ENCODE measurements at places on chromosomes 4 and X.

DNA sequence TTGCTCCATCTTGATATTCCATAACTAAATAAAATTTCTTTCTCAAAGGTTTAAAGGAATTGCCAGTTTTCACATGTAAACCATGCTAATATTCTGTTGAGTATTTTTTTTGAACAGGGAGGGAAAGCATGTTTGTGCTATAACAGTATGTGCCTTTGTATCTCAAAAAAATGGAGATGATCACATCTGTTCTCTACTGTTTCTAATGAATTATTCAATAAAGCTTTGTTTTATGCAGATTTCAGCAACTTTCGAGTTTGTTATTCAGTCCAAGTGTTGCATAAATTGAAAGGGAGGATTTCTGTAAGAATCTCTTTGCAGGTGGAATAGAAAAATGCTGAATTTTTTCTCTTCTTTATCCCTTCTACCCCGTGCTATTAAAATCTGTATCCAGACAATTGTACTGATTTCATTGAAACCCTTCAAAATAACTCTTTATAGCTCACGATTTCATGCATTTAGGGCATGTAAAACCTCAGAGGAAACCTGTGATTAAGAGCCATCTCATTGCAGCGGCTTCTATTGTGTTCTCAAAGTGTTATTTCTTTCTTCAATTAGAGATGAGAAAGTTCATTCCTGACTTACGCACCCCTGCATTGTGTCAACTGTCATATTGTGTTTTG lies 42.1 kb downstream of the NEIL3 start:
- no peak for DNase-seq

DNA sequence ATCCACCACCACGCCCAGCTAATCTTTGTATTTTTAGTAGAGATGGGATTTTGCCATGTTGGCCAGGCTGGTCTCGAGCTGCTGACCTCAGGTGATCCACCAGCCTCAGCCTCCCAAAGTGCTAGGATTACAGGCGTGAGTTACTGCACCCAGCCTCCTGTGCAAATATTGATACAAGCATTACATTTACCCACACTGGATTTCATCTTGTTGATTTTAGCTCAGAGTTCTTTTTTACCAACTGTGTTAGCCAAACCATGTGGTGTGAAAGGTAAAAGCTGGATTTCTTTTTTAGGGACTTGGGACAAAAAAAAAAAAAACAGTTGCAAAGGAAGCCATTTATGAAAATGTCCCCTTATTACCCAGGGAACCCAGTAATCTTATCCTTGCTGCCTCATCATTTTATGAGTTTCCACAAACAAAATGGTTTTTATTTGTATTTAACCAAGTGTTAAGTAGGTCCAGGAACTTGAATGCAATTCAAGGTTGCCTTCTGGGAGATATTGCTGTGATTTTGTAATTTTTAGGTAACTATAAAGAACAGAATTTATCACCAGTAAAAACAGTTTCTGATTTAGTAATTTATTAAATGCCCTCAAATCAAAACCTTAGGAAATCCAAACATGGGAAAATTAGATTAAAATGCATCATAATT lies 202.5 kb downstream of the PALLD start:
- DNase-seq = no peak

- no peak for DNase-seq
Measured at GRCh38 chr4:81771721-81772120, 300.0 kb upstream of the RASGEF1B start.

GRCh38 chr4:142088906-142089305 lies 452.5 kb downstream of the IL15 start:
- DNase-seq = no peak

DNA sequence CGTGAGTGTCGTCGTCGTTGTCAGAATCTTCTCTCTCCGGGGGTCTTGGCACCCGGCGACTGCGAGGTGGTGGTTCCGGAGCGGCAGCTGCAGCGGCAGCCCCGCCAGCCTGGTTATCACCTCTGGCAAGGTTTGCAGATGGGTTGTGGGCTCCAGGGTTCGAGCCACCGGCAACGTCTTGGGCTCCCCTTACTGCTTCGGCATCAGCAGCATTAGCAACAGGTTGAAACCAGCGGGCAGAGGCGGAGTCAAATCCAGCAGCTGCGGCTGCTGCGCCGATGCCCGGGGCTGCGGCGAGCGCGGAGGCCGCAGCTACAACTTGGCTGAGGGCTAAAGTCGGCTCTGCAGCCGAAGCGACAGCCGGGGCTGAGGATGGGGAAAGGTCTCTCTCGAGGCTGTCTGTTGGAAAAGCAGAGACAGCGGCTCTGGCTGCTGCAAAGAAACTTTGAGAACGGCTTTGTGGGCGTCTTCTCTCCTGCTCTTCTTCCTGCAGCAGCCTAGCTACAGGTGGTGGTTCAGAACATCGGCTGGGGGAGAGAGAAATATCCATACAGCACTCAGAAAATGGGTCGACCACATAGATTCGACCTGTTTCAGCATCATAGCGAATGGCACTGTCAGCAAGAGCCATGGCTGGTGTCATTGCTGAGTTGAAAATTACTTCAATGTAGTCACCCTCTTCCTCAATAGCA lies 3.6 kb downstream of the IRS4 start:
- DNase-seq = no peak

GRCh38 chr4:23956601-23957364 lies 66.9 kb upstream of the PPARGC1A start:
- no peak for DNase-seq

DNA sequence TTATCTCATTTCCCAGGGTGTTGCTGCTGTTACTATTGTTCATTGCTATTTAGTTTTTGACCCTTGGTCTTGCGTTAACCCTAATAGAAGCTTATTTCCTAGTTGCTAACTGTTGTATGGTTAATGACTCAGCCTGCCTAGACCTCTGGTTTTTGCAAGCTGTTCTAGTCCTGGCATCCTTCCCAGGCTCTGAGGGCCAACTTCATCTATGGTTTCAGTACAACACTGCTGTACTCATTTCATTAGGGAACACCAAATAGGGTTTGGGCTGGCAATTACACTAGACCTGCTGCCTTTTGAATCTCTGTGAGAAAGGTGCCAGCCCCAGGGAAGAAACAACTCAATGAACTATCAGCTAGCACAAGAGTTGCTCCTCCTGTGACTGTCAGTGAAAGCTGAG lies 59.6 kb downstream of the DCX start:
- no peak for DNase-seq

DNA sequence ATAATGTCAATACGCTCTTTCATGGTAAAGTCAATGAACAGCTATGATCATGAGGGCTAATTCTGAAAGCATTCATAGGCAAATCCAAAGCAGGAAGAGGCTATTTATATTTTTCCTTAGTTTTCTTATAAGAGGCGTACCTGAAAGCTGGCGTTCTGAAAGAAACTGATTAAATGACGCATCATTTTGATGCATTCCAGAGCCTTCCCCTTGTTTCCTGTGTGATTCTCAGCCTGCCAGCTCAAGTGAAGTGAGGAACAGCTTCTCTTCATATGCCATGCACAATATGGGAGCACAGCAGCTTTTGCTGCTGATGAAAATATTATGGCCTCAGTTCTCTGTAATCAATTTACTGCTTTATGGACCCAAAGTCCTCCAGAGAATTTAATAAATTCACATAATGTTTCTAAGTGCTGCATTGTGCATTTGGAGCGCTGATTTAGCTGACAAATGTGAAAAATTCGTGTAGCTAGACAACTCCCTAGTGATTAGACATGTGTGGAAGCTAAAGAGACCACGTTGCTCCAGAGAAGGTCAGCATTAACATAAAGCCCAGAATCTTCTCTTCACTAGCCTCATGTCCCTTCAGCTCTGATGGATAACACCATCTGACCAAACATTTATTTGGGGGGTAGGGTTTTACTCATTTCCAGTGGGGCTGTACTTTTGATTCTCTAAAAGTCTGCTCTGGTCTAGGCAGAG lies 110.8 kb downstream of the GPAT3 start:
- no peak for DNase-seq

DNA sequence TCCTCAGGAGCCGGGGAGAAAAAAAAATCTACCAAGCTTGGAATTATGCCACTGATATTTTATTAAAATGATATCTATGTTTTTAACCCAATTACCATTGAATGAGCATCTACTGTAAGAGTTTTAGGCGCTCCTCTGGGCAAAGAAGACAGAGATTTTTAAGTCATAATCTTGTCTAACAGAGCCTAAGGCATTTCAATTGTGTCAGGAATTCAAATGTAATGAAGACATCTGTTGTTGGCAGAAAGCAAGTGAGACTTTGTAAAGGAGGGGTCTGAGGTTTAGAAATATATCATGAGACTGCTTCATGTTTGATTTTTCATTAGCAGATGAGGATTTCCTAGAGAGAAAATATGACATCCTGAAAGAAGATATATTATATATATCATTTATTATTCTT lies 1158.1 kb downstream of the FSTL5 start:
- DNase-seq = no peak

- no peak for DNase-seq
Measured at GRCh38 chrX:80021621-80022020, 7.1 kb downstream of the TBX22 start.

DNA sequence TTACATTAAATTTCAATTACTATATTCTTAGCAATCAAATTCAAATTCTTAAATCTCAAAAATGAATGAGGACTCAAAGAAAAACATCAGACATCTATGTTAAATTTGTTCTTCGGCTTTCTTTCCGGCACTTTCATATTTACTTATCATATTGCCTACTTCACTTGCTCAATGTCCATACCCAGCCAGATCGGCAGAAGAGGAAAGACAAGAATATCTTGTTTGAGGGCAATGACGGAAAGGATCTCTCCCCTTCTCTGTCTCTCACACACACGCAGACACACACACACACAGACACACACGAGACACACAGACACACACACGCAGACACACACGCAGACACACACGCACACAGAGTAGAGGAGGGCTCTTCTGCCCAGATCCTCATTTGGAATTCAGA lies 13.2 kb upstream of the IRF2 start:
- no peak for DNase-seq

GRCh38 chrX:137988470-137988869 lies 422.5 kb downstream of the ZIC3 start:
- no peak for DNase-seq

- DNase-seq = no peak
Measured at GRCh38 chrX:121308276-121308805, 260.9 kb downstream of the GLUD2 start.

DNA sequence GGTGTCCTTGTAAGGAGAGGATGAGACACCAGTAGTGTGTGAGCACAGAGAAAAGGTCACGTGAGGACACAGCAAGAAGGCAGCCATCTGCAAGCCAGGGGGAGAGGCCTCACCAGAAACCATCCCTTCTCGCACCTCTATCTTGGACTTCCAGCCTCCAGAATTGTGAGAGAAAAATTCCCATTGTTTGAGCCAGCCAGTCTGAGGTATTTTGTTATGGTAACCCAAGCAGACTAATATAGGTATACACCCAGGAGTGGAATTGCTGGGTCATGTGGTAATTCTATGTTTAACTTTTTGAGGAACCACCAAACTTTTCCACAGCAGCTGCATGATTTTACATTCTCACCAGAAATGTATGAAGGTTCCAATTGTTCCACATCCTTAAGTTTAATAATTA lies 25.6 kb downstream of the ZDHHC9 start:
- DNase-seq = no peak

GRCh38 chr4:106985830-106986229 lies 50.3 kb downstream of the DKK2 start:
- no peak for DNase-seq

DNA sequence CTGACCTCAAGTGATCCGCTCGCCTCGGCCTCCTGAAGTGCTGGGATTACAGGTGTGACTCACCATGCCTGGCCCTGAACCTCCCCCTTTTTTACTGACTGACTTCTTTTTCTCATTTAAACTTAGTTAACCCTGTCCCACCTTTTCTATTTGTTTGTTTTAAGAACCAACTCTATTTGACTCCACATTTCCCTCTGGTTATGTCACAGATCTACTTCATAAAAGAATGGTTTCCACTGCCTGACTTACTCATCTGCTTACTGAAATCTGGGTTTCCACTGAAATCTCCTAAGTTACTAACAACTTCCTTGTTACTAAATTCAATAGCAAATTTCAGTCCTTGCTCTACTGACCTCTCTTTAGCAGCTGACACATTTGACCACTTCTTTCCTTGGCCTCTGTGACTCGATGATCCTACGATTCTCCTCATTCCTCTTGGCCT lies 28.0 kb upstream of the NSUN7 start:
- no peak for DNase-seq

DNA sequence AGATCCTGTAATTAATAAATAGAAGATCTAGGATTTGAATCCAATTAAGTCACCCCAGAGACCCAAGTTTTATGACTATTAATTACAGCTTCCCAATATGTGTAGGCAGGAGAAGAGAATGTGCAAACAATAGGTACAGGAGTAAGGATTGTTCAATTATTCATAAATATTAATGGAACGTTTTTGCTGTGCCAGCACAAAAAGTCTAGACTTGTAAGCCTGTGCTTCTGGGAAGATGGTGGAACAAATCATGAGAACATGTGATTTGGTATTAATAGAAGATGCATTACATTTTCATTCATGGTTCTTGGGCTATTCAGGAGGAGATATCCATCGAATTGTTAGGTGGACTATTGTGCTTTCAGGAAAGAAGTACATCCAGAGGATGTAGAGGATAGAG lies 1240.9 kb downstream of the STIM2 start:
- DNase-seq = no peak

- no peak for DNase-seq
Measured at GRCh38 chr4:126661194-126661593, 971.6 kb upstream of the INTU start.

DNA sequence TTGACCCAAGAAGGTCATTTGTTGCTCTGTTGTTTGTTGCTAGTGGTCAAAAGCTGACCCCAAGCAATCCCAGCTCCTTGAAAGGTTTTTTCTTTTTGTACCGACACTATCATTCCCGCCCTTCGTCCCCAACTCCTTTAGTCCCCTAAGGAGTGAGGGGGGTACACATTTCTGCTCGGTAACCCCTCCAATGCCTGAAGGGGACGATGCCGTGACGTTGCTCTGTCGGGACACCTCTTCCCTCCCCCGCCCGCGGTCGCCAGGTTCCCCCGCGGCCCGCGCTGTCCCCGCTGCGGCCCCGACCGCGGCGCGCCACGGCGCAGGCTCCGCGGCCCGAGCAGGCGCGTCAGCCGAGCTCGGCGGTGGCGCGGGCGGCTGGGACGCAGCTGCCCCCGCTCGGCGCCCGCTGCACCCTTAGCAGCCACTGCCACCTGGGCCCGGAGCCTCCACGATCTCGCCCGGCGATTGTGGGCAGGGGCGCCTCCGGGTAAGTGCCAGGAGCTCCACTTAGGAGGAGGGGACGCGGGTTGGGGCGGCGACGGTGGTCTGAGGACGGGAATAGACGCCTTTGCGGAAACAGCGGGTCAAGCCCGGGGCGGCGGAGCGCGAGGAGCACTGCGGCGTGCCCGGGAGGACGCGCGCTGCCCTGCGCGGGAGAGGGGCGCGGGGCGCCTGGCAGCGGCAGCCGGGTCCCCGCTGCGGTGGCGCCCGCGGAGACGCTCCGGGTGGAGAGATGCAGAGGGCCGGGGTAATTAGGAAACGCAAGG lies at the start of gene GLRB:
Gene GLRB (plus strand): TSS at position 340 of the 767 bp plus-strand sequence. CDS start 1,875 bp downstream, outside the sequence.
- DNase-seq = no peak
